ENCODE measurements at places on chromosomes 7 and 10.

GRCh38 chr7:28695300-28696295 is 262.5 kb downstream of the TRIL start:
- DNase-seq, result no peak

GRCh38 chr10:26983156-26983555 is 117.1 kb downstream of the ANKRD26 start:
- no peak for DNase-seq

DNA sequence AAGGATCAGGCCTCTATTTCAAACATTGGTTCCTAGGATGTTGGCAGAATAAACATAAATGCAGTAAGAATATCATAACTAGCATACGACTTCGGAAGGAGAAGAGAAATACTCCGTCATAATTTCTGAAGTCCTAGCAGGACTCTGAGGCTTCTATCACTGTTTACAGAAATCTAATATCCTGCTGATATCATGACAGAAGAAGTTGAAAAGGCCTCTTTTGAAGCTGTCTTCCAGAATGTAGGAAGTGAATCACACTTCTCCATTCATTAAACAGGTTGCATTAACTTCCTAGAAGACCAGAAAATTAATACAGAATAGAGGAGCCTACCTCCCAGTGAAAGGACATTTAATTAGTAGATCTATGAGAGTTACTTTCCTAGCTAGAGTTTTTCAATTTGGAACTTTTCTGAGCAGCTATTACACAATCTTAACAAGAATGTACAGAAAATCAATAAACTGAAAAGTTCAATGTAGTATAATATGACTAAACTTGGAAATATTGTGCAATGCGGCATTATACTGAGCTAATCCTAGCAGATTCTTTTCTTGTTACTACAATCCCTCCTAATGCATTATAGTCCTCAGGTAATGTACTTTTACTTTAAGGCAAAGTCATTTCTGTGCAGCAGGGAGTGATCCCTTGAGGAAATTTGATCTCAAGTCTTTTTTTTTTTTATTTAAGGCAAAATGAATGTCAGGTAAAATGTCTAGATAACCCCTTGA is 622.6 kb upstream of the CELF2 start:
- no peak for DNase-seq

DNA sequence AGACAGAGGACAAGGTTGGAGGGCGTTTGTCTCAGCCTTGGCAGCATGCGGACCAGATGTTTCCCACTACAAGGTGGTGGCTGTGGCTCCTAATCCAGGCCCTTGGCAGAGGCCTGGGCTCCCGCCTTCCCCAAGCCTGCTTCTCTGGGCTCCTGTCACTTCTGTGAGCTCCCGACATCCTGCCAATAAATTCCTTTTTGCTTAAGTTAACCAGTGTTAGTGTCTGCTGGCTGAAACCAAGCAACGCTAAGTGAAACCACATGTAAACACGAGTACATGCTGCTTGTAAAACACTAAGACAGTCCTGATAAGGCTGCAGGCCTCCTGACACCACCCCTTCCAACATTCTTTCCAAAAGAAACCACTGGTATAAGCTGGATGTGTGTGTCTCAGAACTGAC is 263.6 kb upstream of the ZMIZ1 start:
- peak; percentile 69 for DNase-seq

DNA sequence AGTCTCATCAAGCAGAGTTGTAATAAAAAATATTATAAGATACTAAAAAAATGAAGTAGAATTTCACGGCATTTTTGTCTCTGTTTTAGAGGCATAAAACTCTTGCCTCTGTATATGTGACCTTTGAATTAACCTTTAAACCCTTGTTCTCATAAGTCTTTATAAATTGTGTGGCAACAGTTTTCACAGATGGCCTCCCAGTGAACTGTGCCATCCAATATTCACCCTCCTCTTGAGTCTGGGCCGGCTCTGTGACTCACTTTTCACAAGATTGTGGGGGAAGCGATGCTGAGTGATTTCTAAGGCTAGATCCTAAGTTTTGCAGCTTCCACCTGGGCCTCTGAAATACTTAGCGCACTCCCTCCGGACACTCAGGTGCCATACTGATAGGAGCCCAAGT is 4.6 kb upstream of the USP6NL start:
- DNase-seq, result no peak

- no peak for DNase-seq
These were observed 164.6 kb downstream of the ADARB2 start for GRCh38 chr10:1572519-1573333.

- no peak for DNase-seq
These were observed 21.2 kb downstream of the PRSS37 start for GRCh38 chr7:141820067-141820466.

DNA sequence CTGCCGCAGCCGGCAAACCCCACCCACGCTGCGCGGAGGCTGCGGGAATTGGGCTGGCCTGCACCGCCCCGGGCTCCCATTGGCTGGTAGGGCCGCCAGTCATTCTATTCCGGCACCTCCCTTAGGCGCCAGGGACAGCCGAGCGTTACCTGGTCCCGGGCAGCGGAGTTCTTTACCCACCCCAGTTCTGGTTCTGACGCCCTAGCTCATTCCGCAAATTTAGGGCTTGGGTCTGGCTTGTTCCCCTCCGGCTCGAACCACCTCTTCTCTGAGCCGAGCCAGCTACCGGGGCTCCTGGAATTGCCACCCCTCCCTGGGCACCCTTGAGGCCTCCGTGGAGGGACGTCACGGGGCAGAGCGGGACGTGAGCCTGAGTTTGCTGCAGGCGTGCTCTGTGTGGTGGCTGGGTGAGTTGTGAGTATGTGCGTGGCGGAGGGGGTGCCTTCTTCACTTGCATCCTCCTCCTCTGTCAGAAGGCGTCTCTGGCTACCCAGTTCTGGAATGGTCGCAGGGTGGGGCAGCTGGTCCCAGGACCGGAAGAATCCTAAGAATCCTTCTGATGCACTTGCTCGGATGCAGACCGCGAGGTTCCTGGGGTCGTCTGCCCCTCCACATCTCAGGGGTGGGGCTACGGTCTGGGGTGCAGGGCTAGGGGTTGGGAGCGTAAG is at the start of the genes PDZD7 and SFXN3:
PDZD7 (minus strand) TSS at position 2 of the 668 bp plus-strand sequence. CDS start 910 bp downstream, outside the sequence.
SFXN3 (plus strand) TSS at position 107 of the 668 bp plus-strand sequence. CDS start 3,461 bp downstream, outside the sequence.
- DNase-seq, result peak; percentile 98

GRCh38 chr7:76044375-76044865 is 3.4 kb downstream of the STYXL1 start:
- no peak for DNase-seq

DNA sequence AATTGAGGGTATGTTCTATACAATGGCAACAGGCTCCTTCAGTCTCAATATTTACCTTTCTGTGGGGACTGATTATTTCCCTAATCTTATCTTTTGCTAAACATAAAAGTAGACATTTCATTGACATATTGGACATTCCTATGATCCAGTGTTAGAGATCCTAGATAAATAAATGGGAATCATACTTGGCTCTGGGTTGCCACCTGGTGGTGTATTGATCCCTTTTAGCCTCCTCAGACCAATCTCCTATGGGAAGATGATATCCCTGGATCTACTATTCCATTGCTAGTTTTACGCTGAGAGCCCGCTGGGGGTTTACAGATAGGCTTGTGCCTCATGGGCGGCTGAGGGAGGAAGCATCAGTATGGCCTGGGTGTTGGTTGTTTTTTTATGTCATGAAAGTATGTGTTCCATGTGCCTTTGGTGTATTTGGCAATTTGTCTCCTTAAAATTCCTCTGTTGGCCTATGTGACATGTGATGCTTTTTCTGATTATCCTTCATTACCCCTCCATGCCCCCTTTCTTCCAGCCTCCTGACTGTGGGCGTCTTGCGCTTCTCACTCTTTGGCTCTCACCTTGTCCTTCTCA is 18.8 kb downstream of the CELF2 start:
- peak; percentile 74 for DNase-seq

DNA sequence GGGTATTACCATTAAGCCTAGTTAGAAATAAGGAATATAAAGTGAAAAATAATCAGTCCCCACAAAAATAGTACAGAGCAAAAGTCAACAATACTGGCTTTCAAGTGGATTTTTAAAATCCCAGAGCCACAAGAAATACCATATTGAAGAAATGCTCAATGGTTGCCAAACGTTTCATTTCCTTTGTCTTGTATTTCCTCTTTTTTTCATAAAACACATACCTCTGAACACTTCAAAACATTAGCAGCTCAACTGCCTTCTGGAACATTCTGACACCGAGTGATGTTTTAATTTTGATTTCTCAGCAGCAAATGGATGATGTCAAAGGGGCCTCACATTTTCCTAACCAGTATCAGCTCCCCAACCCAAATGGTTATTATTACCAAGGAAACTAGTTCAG is 10.5 kb downstream of the NOD1 start:
- DNase-seq, result no peak

GRCh38 chr7:24158975-24159374 is 125.0 kb upstream of the NPY start:
- no peak for DNase-seq

GRCh38 chr10:117007080-117007479 is 2.1 kb upstream of the SHTN1 start:
- DNase-seq, result no peak

DNA sequence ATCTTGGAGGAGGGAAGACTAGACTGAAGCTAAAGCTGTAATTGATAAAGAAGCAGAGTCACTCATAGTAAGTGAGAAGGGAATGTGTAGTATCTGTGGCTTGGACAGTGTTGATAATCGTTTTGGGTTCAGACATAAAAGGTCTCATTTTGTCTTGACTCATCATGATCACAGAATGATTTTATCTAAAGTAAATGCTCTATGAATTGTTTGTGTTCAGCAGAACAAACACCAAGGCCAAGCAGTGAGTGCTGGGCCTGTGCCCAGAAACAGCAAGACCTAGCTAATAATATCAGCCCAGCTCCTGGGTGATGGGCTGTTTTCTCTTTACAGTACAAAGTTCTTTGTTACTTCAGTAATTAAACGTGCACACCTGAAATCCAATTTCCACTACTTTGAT is 26.7 kb upstream of the CD36 start:
- peak; percentile 75 for DNase-seq

Data from testis (tissue), 5 donors.